ENCODE measurements at places on chromosomes 3 and 15. TPM values are rescaled to one million over a fixed set of nuclear protein-coding genes. Genes with fewer than 3 reads are reported as not detected.

The HCLS1 gene
- polyA plus RNA-seq: 6.7 TPM

DNA sequence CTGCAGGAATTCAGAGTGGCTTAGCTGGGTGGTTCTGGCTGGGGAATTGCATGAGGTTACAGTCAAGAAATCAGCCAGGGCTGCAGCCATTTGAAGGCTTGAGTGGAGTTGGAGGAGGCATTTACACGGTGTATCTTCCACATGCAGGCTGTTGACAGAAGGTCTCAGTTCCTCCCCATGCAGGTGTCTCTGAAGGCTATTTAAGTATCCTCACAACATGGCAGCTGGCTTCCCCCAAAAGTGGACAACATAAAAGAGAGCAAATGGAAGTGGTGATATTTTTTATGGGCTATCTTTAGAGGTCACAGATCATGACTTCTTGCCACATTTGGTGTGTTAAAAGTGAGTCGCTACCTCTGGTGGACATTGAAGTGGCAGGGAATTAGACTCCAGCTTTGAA, 60.1 kb upstream of the SPRED1 start:
- no peak for DNase-seq

DNA sequence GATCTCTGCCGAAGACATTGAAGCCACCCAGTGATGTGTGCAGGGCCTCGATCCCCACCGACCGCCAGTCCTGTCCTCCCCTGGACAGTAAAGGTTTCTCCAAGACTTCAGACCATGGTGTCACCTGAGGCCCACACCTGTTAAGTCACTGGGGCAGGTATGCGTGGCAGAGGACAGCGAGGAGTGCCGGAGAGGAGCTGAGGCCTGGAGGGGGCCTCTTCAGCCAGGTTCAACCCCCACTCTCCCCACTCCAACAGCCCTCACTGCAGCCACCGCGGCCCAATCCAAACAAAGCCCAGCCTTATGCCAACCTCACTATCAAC, 2.4 kb downstream of the GOLGA8B start:
- DNase-seq: no peak

DNA sequence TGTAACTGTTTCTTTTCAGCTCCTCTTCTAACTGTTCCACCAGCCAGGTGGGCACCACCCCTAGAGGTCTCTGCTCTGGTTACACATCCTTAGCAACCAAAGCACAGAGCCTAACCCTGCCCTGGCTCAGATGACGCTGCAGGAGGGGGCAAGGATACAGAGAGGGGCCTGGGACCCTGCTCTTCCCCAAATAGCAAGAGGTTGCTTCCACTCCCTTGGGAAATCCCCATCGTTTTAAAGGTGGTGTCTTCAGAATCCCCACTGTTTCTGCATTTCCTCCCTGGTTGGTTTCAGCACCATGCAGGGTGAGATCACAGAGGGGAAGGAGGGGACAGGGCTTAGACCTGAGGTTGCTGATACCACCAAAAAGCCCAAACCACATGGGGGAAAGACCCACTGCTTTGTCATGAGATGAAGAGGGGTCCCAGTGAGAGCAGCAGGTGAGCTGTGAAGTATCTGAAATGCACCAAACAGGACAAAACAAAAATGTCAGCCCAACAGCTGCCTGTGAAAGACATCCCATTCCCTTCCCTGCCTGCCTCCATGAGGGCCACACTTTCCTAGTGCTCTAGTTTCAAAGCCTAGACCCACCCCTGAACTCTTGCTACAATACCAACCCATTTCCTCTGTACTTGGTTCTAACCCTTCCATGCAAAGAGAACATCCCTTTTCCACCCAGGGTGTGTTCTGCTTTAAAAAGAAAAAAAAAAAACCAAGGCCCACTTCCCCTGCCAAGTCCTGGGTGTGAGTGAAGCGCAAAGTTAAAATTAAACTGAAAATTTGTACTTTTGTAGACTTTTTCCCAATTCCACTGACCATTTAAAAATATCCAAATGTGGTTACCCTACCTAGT, 29.0 kb downstream of the ANP32A start:
- DNase-seq: no peak

The SOX14 gene
- not detected for polyA plus RNA-seq
